ENCODE measurements at places on chromosomes 7 and 10.

- peak; percentile 31 for DNase-seq
Measured at GRCh38 chr7:128777156-128778123, 1.8 kb upstream of the OPN1SW start.

DNA sequence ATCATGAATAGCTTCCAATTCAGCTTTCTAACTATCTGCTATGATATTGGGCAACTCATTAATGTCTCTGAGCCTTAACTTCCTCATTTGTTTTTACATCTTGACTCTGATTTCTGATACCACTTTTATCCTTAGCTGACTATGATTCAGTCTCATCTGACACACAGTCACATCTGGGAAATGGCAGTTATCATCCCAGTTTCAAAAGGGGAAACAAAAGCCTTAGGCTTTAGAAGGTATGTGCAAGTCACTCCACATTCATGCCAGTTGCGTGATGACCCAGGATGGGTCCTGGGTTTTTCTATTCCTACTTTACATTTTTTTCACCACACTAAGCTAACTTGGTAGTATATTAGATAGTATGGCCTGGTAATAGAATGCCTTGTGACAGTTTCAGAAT lies 12.7 kb downstream of the SCIN start:
- no peak for DNase-seq

GRCh38 chr10:112919721-112920120 lies 30.3 kb upstream of the TCF7L2 start:
- DNase-seq, result peak; percentile 55

DNA sequence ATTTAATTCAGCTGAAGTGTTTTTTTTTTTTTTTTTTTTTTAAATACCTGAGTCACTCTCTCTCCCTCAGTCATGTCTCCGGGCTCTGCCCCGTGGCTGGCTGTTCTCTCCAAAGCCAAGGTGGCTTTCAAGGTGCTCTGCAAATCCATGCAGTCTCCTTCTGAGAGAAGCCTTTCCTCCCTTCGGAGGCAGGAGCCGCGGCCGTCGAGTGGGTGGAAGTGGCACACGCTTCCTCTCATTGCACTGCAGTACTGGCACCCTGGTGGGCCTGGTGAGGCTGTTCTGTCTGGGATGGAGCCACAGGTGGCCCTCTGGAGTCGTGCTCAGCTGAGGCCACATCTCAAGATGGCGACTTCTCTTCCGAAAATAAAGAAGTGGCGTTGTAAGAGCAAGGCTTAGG lies 221.8 kb downstream of the GLRX3 start:
- no peak for DNase-seq

- no peak for DNase-seq
Measured at GRCh38 chr10:33295851-33296250, 38.6 kb downstream of the NRP1 start.

GRCh38 chr10:123450956-123451605 lies 215.1 kb upstream of the GPR26 start:
- no peak for DNase-seq

DNA sequence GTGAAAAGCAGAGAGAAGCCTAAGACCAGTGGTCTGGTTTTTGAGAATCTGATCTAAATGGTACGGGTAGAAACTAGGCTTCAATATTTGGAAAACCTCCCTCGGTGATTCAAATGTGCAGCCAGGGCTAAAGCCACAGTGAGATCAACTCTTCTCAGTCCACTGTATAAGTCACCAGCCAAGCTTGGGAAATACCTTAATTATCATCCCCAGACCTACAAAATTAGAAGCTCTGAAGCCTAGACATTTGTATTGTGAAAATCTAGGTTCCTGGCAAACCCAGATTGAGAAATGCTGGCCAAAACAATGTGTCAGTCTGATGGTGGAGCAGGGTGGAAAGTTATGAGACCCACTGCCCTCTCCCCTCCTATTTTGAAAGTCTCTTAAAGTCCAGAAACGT lies 131.7 kb downstream of the DGKI start:
- DNase-seq, result peak; percentile 22

DNA sequence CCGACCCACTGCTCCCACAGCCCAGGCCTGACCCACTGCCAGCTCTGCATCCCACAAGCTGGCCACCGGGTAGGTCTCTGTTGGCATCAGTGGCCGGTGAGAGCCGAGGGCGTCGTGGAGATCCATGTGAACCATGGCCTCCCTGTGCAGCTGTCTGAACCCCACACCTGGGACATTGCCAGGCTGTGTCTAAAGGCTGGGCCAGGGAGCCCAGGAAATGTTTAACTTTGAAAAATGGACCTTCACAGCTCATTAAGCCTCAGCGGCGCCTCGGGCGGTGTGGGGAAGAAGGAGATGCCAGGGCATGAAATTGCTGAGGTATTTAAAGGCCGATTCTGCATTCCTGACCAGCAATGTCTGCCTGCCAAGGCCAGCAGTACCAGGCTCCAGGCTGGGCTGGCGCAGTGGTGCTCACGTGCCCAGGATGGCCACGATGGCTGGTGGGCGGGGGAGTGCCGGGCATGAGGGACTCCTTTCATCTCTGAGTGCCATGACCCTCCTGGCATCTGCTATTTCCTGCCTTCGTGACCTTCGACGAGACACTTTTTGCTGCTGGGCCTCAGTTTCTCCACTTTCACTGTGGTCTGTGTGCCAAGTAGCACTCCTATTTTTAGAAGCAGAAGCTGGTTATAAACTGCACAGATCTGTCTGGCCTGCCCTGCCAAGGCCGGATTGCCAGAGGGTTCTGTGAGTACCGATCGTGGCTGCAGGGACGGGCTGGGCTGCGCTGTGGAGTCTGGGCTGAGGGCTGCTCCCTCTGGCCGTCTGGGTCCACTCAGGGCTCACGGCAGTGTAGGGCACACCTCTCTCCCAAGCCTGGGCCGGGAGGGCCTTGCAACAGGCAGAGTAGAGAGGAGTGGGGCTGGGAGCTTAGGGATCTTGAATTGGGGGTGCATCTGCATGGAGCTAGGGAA lies 21.8 kb downstream of the ELFN1 start:
- DNase-seq, result no peak

GRCh38 chr7:107725138-107725740 lies 18.7 kb upstream of the CBLL1 start:
- peak; percentile 59 for DNase-seq

DNA sequence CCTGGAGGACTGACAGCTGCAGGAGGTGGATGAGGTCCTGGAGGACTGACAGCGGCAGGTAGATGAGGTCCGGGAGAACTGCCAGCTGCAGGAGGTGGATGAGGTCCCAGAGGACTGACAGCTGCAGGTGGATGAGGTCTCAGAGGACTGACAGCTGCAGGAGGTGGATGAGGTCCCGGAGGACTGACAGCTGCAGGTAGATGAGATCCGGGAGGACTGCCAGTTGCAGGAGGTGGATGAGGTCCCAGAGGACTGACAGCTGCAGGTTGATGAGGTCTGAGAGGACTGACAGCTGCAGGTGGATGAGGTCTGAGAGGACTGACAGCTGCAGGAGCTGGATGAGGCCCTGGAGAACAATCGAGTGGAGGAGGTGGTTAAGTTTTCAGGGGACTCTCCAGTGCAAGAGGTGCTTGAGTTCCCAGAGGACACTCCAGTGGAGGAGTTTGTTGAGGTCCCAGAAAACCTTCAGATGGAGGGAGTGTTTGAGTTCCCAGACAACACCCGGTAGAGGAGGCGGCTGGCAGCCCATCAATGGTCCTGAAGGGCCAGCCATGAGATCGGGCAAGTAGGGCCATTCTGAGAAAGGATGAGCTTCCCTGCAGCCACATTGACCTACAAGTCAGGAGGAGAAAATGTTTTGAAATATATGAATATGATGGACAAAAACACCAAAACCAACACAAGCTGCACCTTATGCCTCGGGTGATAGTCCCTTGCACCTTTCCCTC lies 4.7 kb upstream of the EIF5AL1 start:
- no peak for DNase-seq

- DNase-seq, result peak; percentile 36
Measured at GRCh38 chr10:96765406-96766240, 45.3 kb upstream of the PIK3AP1 start.
